NCI-H187 (cell line): ENCODE measurements at places on chromosomes 7 and 10.
A peak's percentile ranks its signal among the peaks of the same experiment; 100 is the strongest.

- DNase-seq, result no peak
Measured at GRCh38 chr7:113000316-113001020, 86.2 kb downstream of the GPR85 start.

DNA sequence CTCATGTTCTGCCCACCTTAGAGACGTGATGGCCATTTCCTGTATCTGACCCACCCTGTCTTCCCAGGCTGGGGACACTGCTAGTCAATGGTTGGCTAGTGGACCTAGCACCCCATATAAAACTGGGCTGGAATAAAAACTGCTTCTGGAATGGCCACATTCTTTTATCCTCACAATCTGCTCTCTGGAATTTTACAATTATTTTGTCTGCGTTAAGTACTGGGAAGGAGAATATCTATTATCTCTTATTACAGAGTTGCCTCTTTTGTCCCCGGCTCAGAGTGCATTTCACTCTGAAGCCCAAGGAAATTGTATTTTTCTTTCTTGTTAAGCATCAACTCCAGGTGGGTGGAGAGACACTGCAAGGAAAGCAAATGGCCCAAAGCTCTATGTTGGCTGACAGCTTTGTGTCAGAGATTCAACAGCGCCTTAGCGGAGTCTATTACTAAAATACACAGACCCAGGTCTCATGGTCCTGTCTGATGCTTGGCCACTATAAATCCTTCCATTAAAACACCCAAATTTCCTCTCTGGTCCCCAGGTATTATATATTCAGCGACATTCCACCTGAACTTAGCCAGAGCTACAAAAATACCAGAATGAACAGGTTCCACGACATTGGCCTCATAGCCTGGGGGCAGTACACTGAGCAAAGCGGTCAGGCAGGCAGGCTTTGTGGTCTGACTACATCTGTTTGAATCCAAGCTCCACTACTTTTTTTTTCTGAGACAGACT is 121.7 kb downstream of the PRPF18 start:
- no peak for DNase-seq

GRCh38 chr7:106862317-106863089 is 2.6 kb upstream of the PIK3CG start:
- DNase-seq, result no peak

DNA sequence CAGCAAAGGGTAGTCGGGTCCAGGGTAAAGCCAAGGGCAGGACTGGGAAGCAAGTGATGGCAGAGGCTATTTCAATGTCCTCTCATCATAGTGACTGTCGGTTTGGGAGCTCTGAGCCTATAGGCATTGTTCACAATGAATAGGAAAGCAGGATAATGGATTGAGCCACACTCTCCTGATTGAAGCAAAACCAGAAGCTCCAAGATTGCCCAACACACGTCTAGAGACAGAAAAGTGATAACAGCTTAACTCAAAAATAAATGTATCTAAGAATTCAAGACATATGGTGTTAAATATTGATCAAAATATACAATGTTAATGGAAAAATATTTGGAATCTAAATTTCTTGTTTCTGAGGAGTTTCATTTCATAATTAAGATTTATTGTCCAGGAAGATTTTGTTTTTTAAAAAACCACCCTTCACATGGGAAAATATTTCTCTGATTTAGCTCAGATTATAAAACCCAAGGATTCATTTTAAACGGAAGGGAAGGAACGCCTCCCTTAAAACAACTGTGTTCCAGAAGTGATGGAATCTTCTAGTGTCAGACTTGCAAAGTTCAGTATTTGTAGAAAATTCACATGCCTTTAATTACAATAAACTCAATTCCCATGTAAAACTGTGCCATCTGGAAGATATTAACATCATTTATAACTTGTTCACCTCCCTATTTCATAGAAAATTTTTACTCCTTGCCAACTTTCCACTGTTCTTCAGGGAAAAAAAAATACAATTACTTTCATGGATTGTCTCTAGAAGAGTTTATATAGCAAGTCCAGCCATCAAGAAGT is 54.5 kb downstream of the NRP1 start:
- no peak for DNase-seq

DNA sequence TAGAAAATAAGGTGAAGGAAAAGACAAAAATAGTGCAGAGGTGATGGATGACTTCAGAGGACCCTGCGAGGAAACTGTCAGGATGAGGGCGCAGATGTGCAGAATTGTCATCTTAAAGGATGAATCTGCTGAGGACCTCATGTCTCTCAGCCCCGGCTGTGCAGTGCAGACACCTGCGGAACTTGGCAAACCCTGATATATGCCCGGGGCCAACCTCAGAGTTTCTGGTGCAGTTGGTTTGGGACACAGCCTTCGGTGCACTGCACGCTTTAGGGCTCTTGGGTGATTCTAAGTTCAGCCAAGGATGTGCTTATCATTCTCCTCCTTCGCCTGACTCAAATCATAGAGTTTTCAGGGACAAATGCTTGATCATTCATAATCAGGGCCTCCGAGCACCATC is 310.1 kb downstream of the TCERG1L start:
- no peak for DNase-seq

GRCh38 chr10:52459097-52459496 is 145.0 kb downstream of the DKK1 start:
- DNase-seq, result no peak

DNA sequence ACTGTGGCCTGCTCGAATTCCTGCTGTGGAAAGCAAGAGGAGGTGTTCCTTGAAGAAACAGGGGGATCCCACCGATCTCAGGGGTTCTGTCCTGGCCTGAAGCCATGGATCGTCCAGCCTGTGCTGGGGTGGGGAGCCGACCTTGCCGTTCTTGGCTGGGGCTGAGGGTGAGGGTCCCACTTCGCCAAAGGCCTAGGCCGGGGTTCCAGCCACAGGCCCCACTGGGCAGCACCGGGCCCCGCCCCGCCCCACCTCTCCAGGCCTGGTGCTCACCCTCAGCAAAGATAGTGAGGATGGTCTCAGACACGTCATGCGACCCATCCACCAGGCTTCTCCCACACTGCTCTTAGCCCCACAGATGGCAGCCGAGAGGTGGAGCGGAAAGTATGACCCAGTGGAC is 51.4 kb upstream of the ZNF716 start:
- no peak for DNase-seq

DNA sequence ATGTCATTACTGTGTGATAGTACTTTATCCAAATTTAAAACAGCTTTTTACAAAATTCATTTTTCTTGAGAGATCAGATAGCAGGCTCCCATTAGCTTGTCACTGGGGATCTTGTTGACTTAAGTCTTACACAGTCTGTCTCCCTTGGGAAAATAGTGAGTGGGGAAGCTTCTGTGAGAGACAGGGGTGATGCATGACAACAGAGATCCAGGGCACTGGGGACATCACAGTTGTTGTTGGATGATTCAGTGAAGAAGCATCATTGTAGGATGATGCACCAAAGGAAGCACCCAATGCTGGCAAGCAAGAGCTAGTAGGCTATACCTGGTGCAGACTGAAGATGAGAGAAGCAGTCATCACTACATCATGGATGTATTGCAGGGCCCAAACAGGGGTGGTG is 284.7 kb downstream of the HDAC9 start:
- DNase-seq, result no peak

DNA sequence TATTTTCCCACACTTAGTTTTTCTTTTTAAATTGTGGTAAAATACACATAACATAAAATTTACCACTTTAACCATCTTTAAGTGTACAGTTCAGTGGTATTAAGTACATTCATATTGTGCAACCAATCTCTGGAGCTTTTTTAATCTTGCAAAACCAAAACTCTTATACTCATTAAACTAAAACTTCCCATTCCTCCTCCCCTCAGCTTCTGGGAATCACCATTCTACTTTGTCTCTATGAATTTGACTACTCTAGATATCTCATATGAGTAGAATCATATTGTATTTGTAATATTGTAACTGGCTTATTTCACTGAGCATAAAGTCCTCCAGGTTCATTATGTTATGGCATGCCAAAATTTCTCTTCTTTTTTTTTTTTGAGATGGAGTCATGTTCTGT is 86.4 kb upstream of the JAZF1 start:
- no peak for DNase-seq

GRCh38 chr7:135189961-135190360 is 19.5 kb upstream of the CYREN start:
- no peak for DNase-seq

DNA sequence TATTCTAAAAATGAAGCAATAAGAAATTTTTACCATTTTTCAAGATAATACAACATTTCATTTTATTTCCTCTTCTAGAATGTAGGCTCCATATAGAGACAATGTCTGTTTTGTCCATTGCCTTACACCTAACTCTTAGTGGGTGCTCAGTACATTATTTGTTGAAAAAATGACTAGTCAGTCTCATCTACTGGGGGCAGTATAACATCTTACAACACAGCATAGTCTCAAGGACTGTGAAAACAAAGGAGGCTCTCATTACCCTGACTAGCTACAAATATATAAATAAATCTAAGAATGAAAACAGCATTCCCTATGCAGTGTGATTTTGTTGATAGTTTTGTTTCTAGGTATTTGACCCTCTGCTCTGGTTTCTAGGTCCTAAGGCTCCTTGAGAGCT is 11.6 kb downstream of the CRPPA start:
- no peak for DNase-seq

GRCh38 chr10:1316121-1316808 is 260.1 kb downstream of the WDR37 start:
- DNase-seq, result peak; percentile 43

DNA sequence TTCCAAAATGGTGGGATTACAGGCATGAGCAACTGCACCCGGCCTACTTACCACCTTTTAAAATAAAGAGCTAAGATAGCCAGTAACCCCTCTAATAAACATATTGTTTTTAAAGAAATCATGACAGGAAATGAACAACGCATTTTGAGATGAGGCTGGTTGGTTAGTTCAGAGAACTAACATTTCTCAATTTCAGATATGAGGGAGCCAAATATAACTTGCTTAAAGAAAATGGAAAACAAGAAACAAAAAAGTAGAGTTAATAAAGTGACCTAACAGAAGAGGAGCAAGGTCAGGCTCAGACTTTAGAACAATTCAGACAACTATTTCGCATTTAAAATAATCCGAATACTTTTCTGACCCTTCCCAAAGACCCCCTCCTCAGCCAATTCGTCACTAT is 254.9 kb upstream of the PHF14 start:
- DNase-seq, result no peak

DNA sequence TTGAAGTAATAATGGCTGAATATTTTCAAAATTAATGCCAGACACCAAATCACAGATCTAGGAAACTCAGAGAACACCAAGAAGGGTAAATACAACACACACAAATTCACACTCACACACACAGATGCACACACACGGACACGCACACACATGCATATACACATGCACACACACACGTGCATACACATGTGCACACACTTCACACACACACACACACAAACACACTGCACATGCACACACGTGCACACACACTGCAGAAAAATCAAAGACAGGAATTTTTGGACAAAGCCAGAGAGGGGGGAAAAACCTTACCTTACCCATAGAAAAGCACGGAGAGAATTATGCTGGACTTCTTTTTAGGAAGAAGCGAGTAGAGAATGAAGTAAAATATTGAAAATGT is 547.4 kb downstream of the PTPRN2 start:
- DNase-seq, result no peak

DNA sequence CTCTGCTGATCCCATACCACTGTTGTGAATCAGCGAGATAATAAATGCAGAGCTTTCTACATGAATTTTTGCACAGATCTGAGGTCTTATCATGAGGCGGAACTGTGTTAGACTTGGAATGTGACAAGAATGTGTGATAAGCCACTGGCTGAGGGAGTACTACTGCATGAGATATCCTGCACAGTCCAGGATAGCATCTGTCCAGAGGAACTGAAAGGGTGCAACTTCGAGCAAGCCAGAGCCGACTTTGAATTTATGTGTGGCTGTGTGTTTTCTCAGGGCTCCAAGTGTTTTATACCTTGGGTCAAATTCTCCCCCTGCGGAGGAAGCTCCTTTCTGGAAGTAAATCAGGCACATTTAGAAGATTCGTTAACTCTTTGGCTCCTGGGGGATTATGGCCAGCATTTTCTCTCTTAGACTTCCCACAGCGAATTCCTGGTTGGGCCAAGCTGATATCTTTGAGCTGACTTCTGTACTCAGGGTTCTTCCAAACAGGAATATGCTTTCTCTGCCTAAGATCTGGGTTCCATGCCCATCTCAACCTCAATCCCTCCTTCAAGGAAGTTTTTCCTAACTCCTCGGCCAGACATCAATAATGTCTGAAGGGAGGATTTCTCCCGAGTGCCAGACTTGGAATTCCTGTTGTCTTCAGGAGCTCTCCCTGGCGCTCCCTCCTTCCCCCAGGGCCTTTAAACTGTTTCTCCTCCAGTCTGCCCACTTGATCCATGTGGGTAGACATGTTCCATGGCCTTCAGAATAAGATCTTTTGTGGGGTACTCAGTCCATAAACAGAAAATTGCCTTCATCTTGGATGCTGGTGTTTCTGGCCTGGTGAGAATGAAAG is 2.5 kb upstream of the MEST start:
- DNase-seq, result no peak

- no peak for DNase-seq
Measured at GRCh38 chr10:61385231-61386001, 67.8 kb downstream of the TMEM26 start.

DNA sequence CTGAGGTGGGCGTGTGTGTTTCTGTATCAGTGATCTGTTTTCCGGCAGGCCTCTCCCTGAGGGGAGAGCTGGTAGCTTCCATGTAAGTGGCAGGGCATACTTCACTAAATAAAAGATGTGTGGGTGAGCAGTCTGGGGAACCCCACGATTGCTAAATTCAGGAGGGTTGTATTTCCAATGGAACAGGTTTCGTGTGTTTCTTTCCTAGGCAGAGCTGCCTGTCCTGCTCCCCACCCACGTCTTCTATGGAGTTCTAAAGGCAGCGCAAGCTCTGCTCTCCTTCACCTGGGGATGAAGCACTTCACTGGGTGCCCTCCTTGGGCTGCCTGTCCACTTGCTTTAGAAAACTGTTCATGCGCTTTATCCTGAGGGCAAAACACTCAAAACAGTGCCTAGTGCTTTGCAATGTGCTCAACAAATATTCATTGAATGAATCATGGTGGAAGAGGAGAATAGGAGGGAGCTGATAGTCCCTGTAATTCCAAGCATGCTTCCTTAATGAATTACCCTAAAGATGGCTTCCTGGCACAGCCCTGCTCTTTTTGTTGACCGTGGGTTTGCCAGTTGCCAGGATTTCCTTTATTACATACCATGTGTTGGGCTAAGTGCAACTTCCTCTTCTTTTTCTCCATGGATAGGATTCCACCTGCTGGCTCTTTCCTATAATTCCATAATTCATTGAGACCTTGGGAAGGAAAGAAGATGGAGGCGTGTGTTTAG is 50.6 kb upstream of the SRPK2 start:
- no peak for DNase-seq

GRCh38 chr7:37009125-37009675 is 284.9 kb upstream of the AOAH start:
- no peak for DNase-seq
